ENCODE measurements at places on chromosomes 2 and 18. TPM values are rescaled to one million over a fixed set of nuclear protein-coding genes. Genes with fewer than 3 reads are reported as not detected.

GRCh38 chr2:25587361-25587760 is 86.0 kb downstream of the DTNB start:
- DNase-seq, result no peak

GRCh38 chr2:102074152-102074783 is 68.3 kb upstream of the IL1R1 start:
- DNase-seq, result no peak

- no peak for DNase-seq
Observed at GRCh38 chr18:63090334-63090733, 229.2 kb downstream of the BCL2 start.

DNA sequence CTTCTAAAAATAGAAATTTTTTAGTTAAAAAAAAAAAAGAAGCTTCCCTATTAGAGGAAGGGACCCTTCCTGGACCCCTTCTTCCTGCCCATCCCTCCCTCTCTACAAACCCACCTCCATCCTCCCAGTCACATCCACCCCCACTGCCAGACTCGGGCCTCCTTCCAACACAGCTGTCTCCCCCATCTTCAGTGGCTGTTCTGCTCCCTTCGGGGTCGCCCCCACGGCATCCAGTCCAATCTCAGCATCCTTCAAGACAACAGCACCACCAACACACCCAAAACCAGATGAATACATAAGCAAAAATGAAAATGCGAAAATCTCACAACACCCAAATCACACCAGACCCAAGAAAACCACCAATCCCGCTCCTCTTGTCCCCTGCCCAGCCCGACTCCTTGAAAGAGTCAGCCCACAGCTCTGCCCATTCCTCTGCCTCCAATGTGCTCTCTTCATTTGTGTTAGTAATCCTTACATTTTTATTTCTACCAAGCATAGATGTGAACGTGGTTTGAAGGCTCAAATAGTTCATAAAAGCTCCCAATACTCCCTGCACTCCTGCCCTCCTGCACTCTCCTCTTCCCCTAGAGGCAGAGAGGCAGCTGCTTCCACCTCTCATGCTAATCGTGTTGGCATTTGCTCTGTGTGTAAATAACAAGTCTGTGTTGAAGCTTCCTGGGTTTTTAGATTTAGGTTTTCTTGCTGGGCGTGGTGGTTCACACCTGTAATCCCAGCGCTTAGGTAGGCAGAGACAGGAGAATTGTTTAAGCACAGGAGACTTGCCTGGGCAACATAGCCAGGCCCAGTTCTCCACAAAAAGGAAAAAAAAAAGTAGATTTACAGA is 37.0 kb downstream of the MAL start:
- no peak for DNase-seq

DNA sequence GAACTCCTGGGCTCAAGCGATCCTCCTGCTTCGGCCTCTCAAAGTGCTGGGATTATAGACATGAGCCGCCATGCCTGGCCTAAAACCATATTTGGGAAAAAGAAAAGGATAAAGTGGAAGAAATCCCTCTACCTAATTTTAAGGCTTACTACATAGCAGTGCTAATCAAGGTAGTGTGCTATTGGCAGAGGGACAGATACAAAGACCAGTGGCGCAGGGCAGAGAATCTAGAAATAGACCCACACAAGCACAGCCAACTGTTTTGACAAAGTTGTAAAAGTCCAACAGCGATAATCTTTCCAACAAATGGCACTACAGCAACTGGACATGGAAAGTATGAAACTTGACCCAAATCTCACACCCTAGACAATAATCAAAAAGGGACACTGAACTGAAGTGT is 138.4 kb downstream of the TFCP2L1 start:
- DNase-seq, result no peak

DNA sequence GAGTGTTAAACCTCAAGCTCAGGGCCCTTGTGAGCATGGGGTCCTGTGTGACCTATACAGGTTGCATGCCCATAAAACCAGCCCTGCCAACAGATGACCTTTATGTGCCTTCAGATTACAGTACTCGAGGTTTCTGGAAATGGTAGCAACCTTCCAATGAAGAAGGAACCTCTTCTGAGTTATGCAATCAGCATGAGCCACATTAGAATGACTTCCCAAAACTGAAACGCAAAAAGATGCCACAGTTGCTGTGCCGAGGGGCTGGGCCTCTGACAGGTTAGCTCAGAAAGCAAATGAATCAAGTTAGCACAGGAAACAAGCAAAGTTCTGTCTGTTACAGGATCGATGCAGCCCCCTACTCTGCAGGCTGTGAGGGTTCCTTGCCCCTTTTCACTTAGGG is 37.7 kb downstream of the TGFA start:
- no peak for DNase-seq

DNA sequence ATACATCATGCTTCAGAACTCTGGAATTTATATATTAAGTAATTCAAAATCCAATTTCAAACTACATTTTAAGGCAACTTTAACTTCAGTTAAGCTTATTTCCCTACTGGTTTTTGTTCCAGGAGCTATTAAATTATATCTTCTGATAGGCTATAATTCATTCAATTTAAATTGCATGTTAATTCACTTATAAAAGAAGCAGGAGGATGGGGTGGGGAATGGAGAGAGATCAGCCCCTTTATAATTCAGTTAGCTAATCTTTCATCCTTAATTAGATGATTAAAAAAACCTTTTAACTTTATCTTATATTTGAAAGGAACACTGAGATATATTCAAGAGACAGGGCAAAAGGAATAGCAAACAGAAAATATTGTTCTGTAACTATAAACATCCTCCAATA is 86.8 kb downstream of the AKAIN1 start:
- no peak for DNase-seq

- no peak for DNase-seq
Observed at GRCh38 chr2:58739033-58739432, 497.9 kb upstream of the FANCL start.

DNA sequence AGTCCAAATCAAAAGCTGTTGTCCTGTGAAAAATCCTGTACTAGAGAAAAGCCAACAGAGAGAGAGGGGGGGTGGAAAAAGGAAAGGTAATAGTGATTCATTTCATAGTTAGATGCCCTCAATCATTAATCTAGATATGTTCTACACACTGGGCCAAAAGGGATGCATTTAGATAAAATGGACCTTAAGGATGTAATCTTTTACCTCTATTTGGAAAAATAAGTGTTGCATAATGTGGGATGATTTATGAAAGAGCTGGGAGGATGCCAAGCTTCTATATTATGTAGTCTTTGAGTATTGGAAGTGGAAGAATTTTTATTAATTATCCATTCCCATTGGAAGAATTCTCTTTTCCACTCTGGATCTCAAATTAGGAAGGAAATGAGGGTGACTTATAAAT is 480.5 kb upstream of the ZEB2 start:
- no peak for DNase-seq

DNA sequence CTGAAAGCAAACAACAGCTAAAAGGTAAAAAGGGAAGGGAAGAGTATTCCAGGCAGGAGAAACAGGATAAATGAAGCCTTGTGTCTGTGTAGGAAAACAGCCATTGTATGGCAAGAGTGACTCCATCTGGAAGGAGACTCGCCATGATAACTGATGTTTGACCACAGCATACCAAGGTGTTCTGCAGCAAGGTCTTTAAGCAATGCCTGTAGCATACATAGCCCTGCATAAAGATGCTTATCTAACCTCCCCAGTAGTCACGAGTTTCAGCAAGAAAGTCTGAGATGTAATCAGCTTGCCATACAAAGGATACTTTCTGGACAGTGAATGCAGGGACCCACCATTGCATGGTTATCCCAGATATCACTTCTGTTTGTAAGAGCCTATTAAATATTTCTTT is 11.9 kb upstream of the CCNT2 start:
- no peak for DNase-seq

DNA sequence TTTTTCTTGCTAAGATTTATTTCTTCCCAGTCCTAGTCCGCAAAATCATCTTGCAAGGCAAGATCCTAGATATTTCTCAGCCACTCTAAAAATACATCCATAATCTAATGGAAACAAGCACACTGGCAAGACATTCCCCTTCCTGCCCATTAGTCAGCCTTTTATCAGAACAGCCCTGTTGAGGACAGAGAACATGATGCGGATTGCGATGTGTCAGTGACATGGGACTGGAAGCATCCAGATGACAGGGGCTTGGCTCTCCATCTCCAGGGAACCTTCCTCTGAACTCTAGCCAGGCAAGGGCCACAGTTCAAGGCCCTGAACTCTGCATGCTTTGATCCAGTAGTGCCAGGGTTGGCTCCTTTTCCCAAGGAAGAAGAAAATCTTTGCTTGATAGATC is 70.0 kb downstream of the VSNL1 start:
- peak; percentile 52 for DNase-seq

DNA sequence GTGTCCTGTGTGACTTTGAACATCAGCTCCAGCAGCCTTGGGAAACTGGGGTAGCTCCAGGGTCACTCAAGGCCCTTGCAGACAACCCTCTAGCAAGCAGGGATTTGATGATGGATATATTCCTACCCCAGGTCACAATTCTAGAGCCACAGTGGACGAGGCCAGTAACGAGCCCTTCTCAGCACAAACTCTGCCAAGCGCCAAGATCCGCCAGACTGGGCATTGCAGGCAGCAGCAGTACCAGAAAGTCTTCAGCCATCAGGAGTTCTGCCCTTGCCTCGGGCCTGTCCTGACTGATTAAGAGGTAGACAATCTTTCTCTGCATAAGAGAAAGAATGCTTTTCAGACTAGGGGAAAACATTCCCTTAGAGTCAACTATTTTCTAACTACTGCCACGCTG is 259.1 kb downstream of the FBXO15 start:
- no peak for DNase-seq

DNA sequence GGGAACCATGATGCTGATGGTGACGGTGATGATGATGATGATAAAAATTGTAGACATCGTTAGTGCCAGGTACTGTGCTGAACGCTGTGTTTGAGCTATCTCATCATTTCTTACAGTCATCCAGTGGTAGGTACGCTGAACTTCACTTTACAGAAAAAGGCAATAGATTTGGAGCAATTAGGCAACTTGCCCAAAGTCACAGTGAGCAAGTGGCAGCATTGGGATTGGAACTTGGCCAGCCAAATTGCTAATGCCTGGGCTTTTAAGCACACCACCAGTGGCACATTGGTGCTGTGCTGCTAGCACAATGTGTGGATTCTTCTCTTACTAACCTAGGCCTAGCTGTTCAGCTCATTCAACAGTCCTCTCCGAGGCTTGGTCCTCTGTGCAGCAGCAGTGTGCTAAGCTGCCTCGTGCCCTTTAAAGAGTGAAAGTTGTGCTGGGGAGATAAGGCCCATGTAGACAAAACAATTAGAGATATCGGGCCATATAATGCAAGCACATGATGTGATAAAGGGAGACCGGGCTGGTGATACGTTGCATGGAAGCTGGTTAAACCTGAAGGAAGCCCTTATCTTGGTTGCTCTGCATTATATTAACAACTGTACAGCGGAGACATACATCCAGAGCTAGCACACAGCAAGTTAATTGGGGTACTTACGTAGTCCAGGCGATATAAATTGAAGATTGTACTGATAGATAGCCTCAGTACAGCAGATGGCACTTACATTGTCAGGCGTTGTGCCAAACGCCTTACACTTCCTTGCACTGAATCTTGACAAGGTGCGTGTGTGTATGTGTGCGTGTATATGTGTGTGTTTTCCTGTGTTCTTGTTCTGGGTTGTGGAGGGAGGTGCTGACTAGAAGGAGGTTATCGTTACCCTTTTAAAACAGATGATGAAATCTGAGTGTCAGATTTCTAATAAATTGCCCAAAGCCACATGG is 28.4 kb downstream of the HK2 start:
- DNase-seq, result no peak

DNA sequence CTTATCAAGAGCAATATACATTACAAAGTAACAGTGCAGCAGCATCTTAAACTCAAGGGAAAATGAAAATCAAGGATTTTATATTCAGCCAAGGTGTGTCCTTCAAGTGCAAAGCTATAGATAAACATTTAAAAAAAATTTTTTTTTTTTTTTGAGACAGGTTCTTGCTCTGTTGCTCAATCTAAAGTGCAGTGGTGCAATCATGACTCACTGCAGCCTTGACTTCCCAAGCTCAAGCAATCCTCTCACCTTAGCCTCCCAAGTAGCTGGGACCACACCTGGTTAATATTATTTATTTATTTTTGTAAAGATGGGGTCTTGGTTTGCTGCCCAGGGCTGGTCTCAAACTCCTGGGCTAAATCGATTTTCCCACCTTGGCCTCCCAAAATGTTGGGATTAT is 9.0 kb downstream of the CDKL4 start:
- no peak for DNase-seq

KRTCAP3 gene
- 0.24 TPM for total RNA-seq

GTF3C2 gene
- total RNA-seq, result 14.6 TPM

LAMA3 gene
- 3.3 TPM for total RNA-seq

SPATA3 gene
- total RNA-seq, result not detected

CHRNG gene
- total RNA-seq, result not detected

MROH2A gene
- not detected for total RNA-seq

CCDC150 gene
- 0.97 TPM for total RNA-seq

HRH4 gene
- not detected for total RNA-seq

HOXD3 gene
- 0.38 TPM for total RNA-seq

NPPC gene
- total RNA-seq, result 7.7 TPM

SPP2 gene
- total RNA-seq, result not detected

ALPG gene
- not detected for total RNA-seq

All from Right ventricle myocardium superior (tissue), 1 donor.